SK-N-DZ (cell line): ENCODE measurements at places on chromosomes 3 and 15.

DNA sequence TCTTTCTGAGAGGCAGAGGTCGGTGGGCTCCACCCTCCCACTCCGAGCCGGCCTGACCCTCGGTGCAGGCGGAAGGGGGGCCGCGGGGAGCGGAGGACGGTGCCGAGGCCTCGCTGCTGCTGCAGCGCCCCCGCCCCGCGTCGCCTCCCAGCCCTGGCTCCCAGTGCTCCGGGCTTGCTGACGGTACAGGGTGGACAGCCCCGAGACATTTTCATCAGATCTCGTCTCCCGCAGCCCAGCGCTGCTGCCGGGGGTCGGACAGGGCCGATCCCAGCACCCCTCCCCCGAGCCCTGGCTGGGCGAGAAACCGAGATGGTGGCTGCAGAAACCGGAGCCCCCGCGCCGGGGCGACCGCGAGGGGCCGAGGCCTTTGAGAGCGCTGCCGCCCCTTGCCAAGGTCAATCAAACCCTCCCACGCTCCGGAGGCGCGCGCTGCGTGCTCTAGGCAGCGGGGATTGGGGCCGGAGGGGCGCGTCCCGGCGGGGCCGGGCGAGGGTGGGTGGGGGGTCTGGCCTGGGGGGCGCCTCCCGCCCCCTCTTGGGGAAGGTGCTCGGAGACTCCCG is 42.5 kb downstream of the EPHB3 start:
- peak; percentile 49 for DNase-seq

GRCh38 chr15:98485451-98485850 is 162.9 kb upstream of the IGF1R start:
- no peak for DNase-seq

DNA sequence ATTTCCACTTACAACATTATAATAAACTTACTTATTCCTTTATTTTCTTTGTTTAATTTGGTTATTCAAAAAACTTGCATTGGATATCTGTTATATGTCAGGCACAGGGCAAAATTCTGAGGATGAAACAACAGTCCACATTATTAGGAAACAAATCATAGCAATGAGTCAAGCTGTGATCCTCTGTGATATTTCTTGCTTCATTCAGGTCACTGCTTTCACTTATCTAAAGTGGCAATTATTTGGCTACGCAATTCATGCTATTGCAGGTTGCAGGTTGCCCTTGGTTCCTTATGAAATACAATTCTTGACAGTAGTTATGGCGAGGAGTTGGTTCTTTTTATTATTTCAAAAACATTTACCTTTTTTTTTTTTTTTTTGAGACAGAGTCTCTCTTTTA is 66.4 kb upstream of the CNTN6 start:
- no peak for DNase-seq

GRCh38 chr15:66595931-66596545 is 30.2 kb upstream of the LCTL start:
- DNase-seq, result no peak

GRCh38 chr3:65616563-65616962 is 422.2 kb downstream of the MAGI1 start:
- DNase-seq, result no peak

DNA sequence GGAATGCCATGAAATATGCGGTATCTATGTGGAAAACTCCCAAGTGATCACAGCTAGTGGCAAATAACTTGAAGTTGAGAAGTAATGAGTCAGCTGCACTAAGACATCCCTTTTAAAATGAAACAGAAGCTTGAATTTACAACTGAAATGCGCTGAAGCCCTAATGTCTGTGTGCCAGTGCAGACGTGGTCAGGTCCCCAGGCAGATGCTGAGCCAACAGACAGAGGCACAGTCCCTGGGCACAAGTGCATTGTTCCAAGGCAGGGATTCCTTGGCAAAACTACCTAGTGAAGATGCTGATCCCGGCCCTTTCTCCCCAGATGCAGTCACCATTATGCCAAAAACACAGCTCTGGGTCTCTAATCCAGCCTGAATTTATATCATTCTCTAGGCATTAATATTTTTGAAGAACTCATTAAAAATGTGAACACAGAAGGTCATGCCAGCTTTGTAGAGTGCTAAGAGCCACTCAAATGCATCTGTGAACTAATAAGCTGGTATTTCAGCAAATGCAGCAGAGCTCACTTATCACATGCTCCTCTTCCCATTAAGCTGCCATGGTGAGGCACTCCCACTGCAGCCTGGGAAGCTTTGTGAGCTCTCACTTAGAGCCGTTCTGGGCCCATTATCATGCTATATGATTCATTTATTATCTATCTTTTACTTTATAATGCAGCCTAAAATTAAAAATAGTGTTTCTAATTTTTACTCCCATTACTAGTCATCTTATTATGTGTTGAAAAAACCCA is 200.1 kb downstream of the GABRB3 start:
- no peak for DNase-seq

GRCh38 chr3:45681846-45682245 is 7.3 kb upstream of the SACM1L start:
- DNase-seq, result no peak

DNA sequence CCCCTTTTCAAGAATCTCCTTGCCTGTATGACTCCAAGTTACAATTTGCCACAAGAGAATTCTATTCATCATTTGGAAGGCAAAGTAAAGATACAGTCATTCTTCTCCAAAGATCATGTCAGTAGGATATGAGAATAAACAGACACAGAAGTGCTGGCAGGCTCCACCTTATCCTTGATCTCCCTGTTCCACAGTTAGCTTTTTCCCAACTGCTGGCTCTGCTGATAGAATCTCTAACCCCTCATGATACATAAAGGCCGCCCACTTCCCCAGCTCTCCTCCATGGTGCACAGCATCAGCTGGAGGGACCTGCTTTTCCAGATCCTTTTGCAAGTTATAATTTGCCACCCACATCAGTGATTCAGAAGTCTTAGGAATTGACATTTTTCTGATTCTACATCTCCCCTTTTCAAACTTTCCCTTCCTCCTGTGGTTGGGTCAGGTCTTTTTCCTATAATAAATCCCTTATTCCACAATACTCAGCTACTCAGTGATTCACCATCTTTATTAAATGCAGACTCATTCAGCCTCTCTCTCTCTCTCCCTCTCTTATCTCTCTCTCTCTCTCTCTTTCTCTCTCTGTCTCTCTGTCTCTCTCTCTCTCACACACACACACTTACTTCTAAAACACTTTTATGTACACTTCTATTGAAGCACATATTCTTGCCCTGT is 465.4 kb downstream of the GBE1 start:
- DNase-seq, result peak; percentile 99

DNA sequence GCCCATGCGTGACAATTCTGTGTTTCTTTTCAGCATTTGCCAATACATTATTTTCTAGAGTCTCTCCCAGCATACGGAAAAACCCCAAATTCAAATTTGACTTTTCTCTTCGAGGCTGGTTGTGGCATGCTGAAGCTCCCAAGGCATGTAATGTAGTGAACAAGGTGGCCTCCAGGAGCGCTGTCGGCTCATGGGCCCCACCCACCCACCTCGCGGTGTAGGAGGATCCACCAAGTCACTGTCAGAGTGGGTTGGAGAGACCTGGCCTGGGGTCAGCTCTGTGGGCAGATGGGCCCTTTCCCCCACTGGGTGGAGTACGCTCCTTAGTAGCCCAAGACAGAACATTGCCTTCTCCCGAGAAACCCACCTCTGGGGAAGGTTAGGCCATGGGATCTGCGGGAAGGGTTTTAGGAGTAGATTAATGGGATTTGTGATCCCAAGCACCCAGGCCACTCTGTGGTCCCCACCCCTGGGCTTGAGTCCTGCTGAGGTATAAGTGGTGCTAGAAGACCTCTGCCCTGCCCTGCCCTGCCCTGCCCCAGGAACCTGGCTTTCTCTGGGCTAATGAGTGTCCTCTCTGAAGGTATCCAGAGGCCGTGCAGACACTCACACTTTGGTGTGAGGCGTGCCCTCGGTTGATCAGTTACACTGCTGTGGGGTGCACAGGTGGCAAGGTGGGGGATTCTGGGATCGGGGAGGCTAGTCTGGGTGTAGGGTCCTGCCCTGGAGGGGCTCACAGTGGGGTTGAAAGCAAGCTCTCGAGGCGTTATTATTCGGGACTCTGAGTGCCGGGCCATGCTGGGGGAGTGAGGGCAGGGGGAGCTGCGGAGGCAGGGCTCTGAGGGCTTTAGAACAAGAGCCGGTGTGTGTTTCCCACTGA is 97.9 kb downstream of the APBA2 start:
- no peak for DNase-seq

DNA sequence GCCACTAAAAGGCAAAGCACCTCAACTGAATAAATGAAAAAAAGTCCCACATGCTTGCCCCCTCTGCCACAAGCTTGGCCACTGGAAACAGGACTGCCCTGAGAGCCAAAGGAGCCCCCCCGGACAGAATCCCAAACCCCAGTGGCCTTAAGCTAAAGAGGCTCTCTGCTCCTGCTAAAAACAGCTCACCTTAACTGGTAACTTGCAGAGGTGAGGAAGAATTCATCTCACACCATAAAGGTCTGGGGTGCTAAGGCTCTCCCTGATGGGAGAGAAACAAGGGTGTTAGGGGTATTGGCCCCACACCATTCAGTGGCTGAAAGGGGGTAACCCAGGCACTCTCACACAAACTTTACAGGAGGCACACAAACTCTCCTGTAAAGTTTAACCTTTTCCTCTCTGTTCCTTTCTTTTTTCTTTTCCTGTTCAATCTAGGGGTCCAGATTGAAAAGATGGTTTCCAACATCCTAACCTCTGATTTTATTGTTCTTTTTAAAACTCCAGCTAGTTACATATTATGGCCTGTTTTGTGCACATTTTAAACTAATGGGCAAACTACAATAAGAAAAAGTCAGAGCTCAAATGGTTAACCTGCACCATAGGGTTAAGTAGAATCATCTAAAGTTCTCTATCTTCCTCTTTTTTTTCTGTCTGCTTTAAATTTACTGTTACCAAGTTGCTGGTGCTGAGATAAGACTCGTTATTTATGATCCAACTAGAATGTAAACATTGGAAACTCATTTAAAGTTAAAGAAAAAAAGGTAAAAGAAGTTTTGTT is 19.9 kb downstream of the TRANK1 start:
- DNase-seq, result no peak

GRCh38 chr15:28128031-28128430 is 28.9 kb upstream of the OCA2 start:
- DNase-seq, result no peak

- DNase-seq, result no peak
Observed at GRCh38 chr3:151345859-151346258, 16.5 kb upstream of the P2RY13 start.

- no peak for DNase-seq
Observed at GRCh38 chr3:69462022-69462825, 76.3 kb upstream of the FRMD4B start.

DNA sequence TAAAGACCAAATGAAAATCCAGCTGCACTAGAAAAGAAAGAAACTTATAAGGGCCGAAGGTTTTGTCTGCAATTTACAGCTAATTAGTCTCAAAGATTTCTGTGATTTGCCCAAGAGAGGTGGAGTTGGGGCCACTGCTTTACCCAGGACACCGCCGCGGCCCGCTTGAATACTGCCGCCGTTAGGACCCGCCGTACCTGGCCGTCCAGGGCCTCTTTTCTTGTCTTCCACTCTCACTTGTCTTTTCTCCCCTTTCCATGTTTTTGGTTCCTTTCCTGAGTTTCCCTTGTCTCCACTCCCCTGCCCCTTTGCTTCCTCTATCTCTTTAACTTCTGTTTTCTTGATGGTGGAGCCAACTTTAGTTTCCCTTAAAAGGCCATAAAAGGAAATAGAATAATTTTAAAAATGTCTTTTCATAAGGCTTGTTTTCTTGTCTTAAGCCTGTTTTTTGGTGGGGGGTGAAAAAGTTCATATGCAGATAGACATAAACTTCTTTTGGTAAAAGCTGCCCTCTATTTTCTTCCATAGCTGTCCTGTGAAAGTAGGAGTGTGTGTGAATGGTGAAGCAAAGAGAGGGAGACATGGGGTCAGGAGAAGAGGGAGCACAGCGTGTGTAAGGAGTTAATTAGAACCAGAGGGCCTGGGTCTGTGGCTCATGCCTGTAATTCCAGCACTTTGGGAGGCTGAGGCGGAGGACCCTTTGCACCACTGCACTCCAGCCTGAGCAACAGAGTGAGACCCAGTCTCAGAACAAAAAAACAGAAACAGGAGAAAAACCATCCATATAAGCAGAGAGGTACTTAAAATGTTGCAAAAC is 16.0 kb upstream of the CCNL1 start:
- DNase-seq, result peak; percentile 37

GRCh38 chr3:52288674-52289073 is 1.0 kb downstream of the GLYCTK start:
- no peak for DNase-seq

GRCh38 chr3:116834816-116835215 is 125.2 kb downstream of the TUSC7 start:
- no peak for DNase-seq

DNA sequence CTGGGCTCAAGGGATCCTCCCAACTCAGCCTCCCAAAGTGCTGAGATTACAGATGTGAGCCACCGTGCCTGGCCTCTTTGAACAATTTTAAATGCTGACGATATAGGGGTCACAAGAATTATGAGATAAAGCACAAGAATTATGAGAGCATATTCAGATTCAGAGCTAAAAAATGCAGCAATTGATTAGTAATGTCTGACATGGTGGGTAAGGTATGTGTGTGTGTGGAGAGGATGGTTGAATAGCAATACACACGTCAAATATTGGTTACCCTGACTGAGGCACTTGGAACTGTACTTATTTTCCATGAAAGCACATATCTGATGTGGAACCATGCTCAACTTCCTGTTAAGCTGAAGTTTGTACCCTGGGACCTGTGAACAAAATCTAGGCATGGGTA is 115.6 kb downstream of the EOMES start:
- DNase-seq, result no peak

GRCh38 chr3:42601896-42602581 is 1.6 kb downstream of the NKTR start:
- no peak for DNase-seq

DNA sequence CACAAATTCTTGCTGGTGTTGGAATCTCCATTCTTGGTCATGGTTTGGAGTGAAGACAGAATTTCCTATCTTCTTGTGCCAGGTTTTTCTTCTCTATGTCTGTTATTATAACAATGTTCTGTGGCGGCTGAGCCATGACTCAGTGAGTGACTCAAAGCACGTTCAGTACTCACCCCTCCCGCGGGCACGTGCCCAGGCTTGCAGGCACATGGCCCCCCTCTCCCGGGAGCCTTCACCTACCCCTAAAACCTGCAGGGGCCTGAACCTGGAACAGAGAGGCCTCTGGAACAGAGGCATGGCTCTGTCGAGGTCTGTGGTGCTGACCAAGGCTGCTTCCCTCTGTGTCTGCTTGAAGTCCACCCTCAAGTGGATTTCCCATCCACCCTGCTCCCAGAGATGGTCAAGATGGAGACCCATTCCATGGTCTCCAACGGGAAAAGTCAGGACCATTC is 27.6 kb downstream of the PLXNB1 start:
- no peak for DNase-seq

GRCh38 chr15:88746451-88746850 is 56.8 kb upstream of the ACAN start:
- DNase-seq, result no peak

GRCh38 chr3:17852217-17852616 is 109.8 kb upstream of the TBC1D5 start:
- DNase-seq, result no peak

DNA sequence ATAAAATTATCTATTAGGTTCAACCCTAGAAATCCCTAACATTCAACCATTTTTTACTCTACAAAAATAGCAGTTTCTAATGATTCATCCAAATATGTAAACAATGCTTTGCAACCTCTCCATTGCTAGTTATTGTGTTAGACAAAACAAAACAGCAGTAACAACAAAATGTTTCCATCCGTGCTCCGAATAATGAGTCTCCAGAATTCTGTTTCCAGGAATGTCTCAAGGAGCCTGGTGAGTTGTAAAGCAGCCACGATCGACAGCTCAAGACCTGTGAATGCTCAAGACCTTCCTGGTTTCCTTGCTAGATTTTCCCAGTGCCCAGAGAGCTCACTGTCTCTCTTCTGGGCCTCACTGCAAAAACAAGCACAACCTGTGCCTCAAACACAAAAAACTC is 49.9 kb downstream of the CHRD start:
- DNase-seq, result no peak
